ENCODE measurements at places on chromosomes 13 and 19.

DNA sequence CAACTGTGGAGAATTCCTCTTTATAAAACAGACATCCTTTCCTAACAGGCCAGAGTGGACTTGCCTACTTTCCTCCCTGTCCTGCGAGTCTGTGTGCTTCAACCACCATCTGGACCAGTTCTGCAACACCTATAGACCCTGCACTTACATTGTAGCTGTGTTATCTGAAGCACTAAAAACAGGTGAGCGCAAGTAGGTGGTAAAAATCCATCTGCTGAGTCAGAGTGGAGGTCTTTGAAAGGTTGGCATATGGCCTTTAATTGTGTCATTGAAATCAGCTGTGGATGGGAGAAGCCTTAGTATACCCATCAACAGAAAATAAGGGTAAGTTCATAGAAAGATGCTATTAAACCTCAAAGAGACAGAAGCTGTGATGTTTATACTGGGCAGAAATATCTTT is 7.6 kb upstream of the NALCN start:
- DNase-seq = no peak

- no peak for DNase-seq
These were observed 297.4 kb upstream of the SGCG start for GRCh38 chr13:22883262-22883840.

- no peak for DNase-seq
These were observed 10.7 kb downstream of the EPSTI1 start for GRCh38 chr13:42981317-42981716.

- no peak for DNase-seq
These were observed 44.7 kb downstream of the SMARCA4 start for GRCh38 chr19:11005521-11005920.

- DNase-seq = no peak
These were observed 26.3 kb downstream of the TINCR start for GRCh38 chr19:5541456-5541855.

- DNase-seq = no peak
These were observed 322.8 kb upstream of the EDNRB start for GRCh38 chr13:78241278-78241919.

- no peak for DNase-seq
These were observed 825.6 kb downstream of the SLITRK6 start for GRCh38 chr13:84973661-84974060.

- DNase-seq = no peak
These were observed 62.6 kb downstream of the MAP4K1 start for GRCh38 chr19:38555200-38555599.

DNA sequence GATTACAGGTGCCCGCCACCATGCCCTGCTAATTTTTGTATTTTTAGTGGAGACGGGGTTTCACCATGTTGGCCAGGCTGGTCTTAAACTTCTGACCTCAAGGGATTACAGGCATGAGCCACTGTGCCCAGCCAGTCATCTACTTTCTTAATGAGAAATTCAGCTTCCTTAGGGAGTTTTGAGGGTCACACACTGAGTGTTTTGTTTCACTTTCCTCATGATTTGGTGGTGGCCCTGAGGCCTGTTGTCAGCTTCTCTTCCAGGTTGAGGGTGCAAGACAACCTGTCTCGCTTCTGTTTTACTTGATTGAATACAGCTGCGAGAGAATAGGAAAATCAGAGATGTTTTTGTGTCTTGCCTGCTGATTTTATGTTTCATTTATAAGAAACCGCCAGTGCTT is 9.9 kb downstream of the FRY start:
- no peak for DNase-seq

GRCh38 chr19:48798937-48799336 is 11.9 kb downstream of the BCAT2 start:
- no peak for DNase-seq

DNA sequence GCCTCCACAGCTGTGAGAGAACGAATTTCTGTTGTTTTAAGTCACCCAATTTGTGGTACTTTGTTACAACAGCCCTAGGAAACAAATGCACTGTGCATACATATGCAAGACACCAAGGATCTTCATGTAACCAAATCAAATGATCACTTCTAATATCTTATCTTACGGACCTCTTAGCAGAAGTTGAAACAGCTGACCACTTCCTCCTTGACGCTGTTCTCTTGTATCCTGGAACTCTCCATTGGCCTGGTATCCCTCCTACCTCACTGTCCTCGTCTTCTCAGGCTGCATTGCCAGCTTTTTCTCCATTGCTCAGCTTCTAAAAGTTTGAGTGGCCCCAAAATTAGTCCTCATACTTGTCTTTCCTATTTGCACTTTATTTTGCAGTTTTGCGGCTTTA is 200.4 kb downstream of the DLEU7 start:
- no peak for DNase-seq

DNA sequence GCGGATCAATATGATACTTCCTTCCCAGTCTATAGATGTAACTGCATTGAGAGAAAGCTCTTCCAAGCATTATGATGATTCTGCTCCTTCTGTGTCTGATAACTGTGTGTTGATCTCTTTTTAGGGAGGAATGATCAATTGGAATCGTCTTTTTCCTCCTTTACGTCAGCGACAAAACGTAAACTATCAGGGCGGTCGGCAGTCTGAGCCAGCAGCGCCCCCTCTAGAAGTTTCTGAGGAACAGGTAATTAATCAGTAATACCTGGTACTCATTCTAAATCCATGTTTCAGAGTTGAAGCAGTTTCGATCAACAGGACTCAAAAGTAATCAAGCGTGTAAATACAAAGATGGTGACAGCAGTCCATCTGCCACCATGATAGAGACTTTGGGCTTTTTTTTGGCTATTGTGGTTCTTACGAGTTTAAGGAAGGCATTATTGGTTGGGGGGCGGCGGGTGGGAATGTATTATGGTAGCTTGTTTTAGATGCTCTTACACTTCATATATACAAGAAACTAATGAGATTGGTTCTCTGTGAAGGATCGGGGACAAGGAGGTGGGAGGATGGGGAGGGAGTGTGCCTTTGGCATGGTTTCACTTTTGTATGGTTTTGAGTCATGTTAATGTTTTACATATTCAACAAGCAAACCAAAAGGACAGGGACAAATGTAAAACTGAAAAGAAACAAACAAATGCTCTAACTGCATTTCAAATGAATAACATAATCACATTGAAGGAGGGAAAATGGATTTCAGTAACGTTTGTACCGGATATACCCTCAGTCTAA is 60.7 kb upstream of the GPR183 start:
- DNase-seq = no peak

DNA sequence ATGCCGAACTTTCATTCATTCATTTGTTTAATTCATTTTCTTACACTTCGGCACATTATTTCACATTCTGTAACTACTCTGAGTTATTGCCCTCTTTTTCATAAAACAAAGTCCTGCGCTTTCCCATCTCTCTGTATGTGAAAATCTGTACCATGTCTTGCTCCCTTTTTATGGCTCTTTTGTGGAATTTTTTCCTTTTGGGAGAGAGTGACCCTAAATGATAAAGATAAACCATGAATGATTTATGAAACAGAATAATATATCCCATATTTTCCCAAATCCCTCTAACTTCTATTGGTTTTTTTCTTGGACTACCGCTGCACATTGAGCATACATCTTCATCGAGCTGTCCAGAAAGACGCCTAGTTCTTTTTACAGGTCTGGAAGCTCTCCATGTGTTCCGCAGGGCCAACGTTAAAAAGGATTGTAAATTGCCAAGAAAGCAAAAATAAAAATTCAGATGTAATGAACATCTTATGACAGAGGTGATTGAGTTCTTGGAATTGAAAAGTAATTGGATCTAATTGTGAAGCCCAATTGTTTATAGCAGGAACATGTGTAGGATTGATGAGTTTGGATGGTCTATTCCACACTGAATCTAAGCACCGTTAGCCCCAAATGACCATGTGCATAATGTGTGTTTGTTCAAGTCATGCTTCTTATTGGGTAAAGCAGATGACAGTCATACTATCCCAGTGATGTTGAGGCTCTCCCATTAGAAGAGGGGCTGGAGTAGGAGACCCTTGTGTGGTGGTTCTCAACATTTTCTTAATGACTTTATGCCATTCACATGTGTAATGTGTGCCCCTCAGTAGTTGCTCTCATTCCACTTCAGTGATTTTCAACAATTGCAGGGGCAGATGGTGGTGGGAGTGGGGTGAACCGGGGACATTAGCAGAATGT is 378.9 kb downstream of the DLEU7 start:
- DNase-seq = no peak

DNA sequence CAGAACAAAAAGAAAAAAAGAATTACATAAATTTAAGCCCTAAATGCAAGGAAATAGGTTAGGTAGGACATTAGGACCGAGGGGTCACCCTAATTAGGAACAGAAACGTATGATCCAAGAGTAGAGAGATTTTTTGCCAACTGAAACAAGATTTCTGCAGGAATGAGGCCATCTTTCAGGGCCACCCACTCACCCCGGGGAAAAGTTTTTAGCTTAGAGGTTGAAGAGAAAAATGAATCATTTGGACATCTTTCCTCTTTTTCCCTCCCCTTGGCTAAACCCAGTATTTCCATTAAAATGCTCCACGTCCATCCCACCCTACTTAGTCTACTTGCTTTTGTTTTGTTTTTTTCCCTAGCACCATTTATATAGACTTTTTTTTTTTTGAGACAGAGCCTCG is 10.6 kb upstream of the PNMA8A start:
- no peak for DNase-seq

DNA sequence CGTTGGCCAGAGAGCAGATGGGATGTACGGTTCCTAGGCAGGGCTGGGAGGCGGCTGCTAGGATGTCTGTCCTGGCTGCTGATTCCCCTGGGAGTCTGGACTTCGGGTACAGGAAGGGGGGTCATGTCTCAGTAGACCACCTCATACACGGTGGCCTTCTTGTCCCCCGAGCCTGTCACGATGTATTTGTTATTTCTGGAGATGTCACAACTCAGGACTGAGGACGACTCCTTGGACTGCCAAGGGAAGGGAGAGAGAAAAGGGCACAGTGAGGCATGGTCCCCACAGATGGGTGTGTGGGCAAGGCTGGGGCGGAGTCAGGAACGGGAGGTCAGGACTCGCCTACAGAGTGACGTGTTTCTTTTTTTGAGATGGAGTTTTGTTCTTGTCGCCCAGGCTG is 20.4 kb downstream of the TLE6 start:
- DNase-seq = no peak

DNA sequence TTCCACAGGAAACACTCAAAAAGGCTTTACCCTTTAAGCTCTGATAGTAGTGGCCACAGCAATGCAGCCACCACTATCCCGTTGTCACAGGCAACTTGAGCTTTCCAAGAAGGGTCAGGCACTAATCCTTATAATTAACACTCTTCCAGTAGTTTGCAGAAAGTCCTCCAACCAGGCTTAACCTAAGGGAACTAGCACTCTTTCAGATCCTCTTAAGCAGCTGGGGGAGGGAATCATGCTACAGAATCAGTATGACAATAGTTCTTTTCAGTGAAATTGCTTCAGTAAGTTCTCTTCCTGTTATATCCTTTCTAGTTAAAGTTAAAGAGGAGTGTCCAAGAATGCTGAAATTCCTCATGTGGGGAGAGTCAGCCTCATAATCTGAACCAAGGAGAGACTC is 82.2 kb downstream of the TNFSF11 start:
- DNase-seq = no peak

DNA sequence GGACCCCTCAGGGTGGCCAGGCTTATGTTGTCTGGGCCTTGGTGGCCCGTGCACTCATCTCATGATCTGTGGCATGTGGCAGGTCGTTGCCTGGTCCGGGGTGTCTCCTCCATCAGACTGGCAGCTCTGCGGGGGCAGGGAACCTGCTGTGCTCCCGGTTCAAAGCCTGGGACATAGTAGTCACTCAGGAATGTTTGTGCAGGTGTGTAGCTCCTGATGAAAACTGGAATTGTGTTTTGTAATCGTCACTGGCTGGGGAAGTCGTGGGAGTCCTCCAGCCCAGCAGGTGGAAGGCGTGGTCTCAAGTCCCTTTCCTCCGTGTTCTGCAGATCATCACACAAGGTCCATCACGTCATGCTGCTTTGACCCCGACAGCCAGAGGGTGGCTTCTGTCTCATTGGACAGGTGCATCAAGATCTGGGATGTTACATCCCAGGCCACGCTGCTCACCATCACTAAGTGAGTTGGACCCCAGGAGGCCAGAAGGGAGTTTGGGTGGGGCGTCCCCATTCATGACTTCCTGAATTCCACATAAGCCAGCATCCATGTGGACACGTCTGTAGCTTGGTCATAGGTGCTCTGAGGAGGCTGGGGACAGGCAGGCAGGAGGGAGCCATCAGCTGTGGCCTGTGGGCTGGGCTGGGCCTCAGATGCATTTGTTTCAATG is 19.1 kb downstream of the WDR88 start:
- no peak for DNase-seq

- DNase-seq = peak; percentile 62
These were observed 2.7 kb upstream of the MADCAM1 start for GRCh38 chr19:493391-494170.

- no peak for DNase-seq
These were observed 413.6 kb downstream of the HS6ST3 start for GRCh38 chr13:96503481-96503880.
